CD4-positive, alpha-beta T cell treated with Interleukin-21 for 1 hour (primary cell): ENCODE measurements at places on chromosomes 6 and 20.
A peak's percentile ranks its signal among the peaks of the same experiment; 100 is the strongest.

- no peak for DNase-seq
These were observed 59.3 kb upstream of the JAG1 start for GRCh38 chr20:10733122-10733521.

- DNase-seq: peak; percentile 2
These were observed 164.9 kb upstream of the SASH1 start for GRCh38 chr6:148177589-148178233.

GRCh38 chr6:11161031-11161956, 49.8 kb upstream of the ERVFRD-1 start:
- no peak for DNase-seq

- DNase-seq: no peak
These were observed 181.2 kb downstream of the ZDHHC14 start for GRCh38 chr6:157561929-157562810.

DNA sequence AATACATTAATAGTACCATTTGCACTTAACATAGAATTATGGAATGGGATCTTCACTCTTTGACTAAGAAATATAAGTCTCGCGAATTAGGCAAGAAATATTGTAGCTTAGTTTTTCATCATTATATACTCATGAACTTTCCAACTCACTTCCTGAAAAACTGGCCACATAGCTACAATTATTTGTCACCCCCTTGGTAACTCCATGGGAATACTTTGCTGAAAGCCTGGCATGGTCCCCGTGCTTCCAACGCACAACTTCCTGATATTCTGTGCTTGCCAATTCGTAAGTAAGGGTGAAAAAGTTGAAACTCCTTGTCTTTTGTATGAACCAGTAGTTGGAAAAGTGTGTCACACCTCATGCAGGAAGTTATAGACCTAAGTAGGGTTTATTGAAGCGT, 23.7 kb upstream of the HLA-DQA1 start:
- DNase-seq: no peak

DNA sequence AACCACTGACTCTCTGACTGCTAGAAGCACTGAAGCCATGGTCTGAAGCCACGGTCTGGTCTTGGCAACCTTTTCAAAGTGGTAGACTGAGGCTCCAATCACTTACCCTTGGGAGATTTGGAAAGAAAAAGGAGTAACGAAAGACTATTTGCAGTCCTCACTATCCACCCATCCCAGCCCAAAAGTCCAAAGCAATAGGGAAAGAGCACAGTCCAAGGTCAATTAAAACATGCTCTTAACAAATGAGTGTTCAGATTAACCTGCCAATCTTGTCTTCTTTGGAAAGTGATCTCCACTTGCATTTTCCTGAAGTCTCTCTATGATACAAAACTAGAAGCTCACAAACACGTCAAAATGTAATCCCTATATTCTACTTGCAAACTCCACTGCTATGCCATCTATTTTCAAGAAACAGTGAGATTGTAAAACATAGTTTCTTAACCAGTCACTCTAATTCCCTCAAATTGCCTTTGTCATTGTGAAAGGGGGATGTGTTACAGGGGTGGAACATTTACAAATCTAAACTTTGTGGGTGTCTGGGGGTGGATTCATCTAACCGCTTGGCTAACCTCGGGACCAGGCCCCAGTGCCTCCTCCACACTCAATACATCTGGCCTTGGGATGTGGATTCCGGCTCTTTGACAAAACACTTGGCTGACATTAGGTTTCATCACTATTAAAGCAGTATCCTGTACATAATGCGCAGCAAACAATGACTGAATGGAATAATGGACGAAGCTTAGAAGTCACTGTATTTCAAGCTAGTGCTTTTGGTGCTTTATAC, 56.4 kb downstream of the B4GALT5 start:
- no peak for DNase-seq

GRCh38 chr6:26086211-26086610, 1.0 kb upstream of the HFE start:
- peak; percentile 71 for DNase-seq

- DNase-seq: no peak
These were observed 136.5 kb downstream of the RIMS1 start for GRCh38 chr6:72022830-72023229.

- no peak for DNase-seq
These were observed 64.5 kb downstream of the ZDHHC14 start for GRCh38 chr6:157445277-157446009.

DNA sequence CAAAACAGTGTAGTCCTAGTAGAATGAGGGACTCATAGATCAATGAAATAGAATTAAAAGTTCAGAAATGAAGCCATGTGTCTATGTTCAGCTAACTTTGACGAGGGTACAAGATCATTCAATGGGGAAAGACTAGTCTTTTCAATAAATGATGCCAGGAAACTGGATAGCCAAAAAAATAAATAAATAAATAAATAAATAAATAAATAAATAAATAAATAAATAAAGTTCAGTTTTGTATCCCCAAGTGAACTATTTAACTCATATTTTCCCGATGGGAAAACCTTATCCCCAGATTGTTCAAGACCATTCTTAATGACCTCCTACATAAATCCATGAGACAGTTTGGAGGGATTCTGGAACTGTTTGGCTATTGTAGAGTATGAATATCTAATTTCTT, 277.1 kb upstream of the EYS start:
- DNase-seq: no peak

GRCh38 chr6:108581932-108582475, 21.3 kb downstream of the FOXO3 start:
- DNase-seq: no peak
